ENCODE measurements at places on chromosomes 16 and 17. TPM values are rescaled to one million over a fixed set of nuclear protein-coding genes. Genes with fewer than 3 reads are reported as not detected.

The ABAT gene
- total RNA-seq, result 4.4 TPM

The GLTPD2 gene
- total RNA-seq, result not detected

The CRHR1 gene
- total RNA-seq, result not detected

The LGALS9B gene
- not detected for total RNA-seq

The TP53TG3F gene
- total RNA-seq, result not detected

The CDH8 gene
- total RNA-seq, result not detected

The KRT17 gene
- total RNA-seq, result 3,176 TPM

The EFNB3 gene
- total RNA-seq, result not detected

The ZFP3 gene
- 0.41 TPM for total RNA-seq

Data from SJSA1 (cell line).